Amniotic epithelial cell (primary cell): ENCODE measurements at places on chromosomes 5 and 9.

- no peak for DNase-seq
Measured at GRCh38 chr5:119187776-119188529, 117.1 kb downstream of the DMXL1 start.

- DNase-seq, result no peak
Measured at GRCh38 chr5:69242215-69242927, 7.7 kb downstream of the CDK7 start.

GRCh38 chr9:89597711-89598362 lies 7.0 kb upstream of the GADD45G start:
- DNase-seq, result peak; percentile 34

GRCh38 chr5:87582149-87582548 lies 169.4 kb upstream of the CCNH start:
- DNase-seq, result no peak

GRCh38 chr5:112685931-112686330 lies 51.8 kb upstream of the APC start:
- no peak for DNase-seq

DNA sequence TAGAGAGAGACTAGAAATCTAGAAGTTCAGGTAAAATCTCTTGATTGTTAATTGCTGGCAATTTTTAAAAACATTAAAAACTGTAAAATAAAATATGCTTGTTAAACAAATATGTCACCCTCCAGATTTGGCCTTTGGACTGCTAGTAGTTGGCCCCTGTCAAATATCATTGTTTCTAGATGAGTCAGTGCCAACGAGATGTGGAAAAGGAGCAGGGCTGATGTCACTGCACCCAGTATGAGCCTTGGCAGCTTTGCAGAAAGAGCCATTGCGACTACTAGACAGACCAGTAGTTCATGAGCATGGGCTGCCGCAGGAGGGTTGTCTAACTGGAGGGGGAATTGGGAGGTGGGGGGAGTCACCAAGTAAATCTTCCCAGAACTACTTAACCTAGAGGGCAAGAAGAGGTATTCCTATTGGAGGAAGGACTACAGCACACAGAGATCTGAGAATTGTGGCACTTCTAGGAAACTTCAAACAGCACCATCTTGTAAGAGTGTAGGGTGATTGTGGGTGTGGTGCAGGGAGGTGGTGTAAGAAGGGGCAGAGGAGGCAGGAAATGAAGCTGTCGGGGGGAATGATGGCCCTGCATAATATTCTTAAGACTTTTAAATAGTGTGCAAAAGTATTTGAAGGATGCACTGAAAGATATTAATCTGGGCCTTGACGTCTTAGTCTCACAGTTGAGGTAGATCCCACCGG lies 7.1 kb upstream of the DOCK2 start:
- DNase-seq, result peak; percentile 49

GRCh38 chr9:84950879-84951811 lies 281.6 kb downstream of the NTRK2 start:
- DNase-seq, result no peak

GRCh38 chr9:92963831-92964606 lies 16.7 kb downstream of the FGD3 start:
- no peak for DNase-seq

DNA sequence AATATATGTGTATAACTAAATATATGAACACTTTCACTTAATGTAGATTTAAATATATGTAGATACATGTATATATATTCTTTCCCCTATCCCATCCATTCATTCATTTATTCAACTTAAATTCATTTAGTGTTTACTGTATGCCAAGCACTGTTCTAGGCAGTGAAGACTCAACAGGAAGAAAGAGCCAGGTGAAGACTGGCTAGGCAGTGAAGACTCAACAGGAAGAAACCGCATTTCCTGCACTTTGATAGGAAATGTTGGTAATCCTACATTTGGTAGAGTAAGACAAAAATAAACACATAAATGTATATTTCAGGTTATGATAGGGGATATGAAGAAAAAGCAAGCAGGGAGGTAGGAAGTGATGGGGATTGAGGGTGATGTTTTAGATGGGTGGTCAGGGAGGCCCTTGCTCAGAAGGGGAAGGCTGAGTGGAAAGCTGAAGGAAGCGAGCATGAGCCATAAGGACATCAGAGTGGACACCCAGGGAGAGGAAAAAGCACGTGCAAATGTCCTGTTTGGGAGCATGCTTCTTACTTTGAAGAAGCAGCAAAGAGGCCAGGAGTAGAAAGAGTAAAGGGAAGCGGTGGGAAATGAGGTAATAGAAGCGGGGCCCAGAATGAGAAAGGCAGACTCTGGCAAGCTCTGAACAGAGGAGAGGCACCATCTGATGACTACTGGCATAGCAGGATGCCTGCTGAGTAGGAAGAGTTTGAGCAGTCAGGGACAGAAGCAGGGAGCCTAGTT lies 227.8 kb upstream of the MAP3K1 start:
- no peak for DNase-seq

DNA sequence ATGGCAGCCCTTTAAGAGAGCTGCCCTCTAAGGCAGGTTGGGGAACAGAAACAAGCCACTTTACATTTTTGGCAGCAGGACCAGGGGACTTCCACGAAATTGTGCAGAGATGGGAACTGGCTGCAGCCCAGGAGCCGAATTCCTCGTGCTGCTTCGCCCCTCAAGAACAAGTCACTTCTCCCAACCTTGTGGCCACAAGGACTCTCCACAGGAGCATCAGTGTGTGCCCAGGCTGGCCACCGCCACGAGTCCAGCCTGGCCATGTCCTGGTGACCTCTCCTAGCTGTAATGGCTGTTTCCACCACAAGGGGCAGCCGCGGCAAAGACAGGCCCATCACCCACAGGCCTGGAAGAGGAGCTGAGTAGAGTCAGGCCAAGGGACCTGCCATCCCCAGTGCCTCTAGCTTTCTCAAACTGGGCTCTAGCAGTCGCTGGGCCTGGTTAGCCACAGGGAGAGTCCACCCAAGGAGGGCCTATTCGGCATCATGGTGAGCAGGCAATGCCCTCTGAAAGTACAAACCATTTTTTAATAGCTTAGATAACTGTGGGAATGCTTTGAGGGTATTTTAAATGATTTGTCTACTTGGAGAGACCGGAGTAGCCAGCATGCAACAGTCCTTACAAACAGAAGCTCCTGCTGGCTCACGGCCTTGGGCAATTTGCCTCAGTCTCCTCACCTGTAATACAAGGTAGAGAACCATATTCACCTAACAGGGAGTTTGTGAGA lies 129.0 kb downstream of the COL23A1 start:
- no peak for DNase-seq

DNA sequence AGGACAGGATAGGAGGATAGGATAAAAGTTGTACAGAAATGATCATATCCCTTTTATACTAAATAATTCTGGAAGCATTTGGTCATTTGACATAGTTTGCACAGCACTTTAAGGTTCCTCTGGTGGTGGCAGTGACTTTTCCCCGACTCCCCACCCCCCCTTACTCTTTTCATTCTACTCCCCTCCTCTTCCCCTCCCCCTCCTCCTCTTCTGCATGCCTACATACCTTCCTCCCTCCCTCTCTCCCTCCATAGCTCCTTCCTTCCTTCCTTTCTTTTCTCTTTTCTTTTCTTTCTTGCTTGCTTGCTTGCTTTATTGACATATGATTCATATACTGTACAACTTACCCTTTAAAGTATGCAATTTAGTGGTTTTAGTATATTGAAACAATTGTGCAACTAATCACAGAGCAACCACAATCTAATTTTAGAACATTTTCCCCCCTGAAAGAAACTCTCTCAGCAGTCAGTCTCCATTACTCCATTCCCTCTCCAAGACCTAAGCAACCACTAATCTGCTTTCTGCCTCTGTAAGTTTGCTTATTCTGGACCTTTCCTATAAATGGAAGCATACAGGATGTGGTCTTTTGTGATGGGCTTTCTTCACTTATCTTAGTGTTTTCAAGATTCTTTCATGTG lies 159.0 kb downstream of the HACD4 start:
- DNase-seq, result peak; percentile 92

DNA sequence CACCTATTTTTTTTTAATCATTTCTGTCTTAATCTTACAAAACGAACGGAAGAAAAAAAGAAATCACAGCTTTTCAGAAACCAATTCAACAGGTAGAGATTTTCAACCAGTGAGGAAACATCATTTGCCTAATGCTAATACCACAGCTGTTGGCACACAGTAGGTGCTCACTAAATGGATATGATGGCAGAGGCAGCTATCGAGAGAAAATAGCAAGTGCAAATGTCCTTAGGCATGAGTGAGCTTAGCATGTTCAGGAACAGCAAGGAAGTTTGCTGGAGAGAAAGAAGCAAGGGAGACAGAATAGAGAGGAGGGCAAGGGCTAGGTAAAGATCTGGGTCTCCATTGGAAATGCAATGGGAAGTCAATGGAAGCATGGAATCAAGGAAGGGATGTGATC lies 49.2 kb downstream of the CEMIP2 start:
- no peak for DNase-seq

- peak; percentile 84 for DNase-seq
Measured at GRCh38 chr5:39519566-39520231, 94.9 kb upstream of the DAB2 start.

DNA sequence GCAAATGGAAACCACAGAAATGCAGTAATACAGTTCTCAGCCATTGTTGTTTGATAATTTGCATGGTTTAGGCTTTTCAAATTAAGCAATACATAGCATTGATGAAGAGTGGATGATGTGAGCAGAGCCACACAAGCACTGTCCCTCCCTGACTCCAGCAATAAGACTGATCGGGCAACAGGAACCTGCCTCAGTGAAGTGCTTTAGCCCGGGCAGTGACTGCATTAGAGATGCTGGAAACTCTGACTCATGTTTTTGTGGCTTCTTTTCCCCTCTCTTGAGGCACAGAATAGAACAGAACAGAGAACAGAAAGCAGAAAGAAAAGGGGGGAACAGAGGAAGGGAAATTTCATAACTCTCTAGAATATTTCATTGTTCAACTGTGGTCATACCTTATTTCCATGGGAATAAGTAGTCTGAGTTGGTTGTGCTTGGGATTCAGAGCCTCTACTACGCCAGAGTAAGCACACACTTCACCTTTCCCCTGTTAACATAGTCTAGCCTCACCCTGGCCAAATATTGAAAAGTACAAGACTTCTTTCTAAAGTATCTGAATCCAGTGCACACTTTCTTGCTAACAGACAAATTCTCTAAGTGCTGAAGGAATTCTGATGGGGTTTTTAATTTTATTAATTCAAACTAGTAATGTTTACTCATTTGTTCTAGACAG lies 164.8 kb upstream of the VCAN start:
- peak; percentile 95 for DNase-seq

DNA sequence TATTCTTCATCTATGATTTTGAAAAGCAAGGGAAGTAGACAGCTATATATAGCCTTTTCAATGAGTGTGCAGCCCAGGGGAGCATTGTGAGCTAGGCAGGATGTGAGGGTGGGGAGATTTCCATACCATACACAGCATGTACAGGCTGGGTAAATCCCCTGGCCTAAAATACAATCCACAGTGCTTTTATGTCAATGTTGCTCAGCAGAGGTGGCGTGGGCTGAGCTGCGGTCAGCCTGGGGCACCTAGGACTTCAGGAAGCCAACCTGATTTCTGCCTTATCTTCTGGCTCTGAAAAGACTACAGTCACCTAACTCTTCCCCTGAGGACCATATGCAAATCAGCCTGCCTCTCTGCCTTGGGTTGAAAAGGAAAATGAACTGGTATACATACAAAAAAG lies 6.3 kb upstream of the GARIN3 start:
- DNase-seq, result no peak

DNA sequence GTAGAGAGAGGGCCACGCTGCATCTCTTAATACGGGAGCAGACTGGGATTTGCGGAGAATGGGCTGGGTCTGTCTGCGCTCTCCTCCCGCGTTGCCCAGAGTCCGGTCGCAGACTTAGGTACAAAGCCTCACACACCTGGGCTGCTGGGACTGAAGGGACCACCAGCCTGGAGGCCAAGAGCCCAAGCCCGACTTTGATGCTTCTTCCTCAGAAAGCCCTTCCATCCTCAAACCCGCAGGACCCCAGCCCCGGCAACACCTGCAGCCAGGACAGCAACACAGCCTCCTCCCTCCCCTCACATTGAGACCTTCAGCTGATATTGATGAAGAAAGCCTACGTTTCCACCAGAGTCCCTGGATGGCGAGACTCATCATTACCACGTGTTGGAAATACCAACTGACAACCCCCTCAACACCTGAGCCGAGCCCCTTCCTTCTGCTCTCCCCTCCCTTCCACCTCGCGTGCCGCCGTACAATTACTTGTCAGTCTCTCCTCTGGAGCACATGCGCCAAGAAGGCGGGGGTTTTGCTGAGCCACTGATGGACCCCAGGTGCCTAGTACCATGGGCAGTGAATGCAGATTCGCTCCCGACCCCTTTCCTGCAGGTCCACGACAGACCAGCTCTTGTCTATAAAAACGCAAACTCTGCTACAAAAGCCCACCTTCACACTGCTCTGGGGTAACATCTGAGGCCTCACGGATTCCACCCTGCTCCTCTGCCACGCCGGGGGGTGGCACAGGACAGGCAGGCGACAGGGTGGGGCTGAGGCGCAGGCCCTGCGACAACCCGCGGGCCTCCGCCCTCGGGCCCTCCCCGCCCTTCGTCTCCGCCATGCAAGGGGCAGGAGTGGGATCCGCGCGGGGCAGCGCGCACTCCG lies 841 bp downstream of the ASB6 start:
- DNase-seq, result no peak

DNA sequence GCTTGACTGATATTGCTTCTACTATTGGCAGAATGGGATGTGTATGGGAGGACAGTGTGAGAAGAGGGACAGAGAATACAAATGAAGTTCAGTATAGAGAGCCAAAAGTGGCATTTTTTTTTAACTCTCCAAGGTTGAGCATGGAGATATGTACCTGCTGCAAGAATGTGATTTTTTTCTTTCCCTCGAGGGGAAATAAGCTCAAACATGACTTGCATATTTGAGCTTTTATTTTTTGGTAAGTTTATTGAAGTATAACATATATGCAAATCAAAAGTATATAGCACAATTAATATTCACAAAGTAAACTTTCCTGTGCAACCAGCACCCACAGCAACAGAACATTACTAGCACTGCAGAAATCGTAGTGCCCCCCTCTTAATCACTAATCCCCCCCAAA lies 285.7 kb upstream of the ADRA1B start:
- no peak for DNase-seq

DNA sequence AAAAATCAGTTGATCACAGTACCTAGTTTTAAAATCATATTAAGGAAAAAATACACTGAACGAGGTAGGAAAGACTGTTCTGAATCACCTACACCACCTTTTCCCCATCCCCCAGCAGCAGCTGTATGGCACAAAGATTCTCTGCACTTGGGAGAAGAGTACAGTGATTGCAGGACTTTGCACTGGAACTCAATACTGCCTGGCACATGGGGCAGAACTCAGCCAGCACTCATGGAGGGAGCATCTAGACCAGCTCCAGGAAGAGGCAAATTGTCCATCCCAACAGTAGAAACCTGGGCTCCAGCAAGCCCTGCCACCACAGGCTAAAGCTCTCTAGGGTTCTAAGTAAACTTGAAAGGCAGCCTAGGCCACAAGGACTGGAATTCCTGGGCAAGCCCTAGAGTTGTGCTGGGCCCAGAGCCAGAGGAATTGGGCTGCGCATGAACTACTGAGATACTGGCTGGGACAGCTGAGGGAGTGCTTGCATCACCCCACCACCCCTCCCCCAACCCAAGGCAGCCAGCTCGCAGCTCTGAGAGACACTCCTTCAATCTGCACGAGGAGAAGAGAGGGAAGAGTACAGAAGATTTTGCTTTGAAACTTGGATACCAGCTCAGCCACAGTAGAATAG lies 654.4 kb upstream of the CDH6 start:
- DNase-seq, result peak; percentile 65

GRCh38 chr5:154829589-154830218 lies 20.7 kb downstream of the FAXDC2 start:
- DNase-seq, result no peak

GRCh38 chr9:136538599-136539426 lies 7.0 kb downstream of the NOTCH1 start:
- no peak for DNase-seq
